Mesenchymal stem cell (in vitro differentiated cells and primary cell): ENCODE measurements at places on chromosomes 1 and 21.
A peak's percentile ranks its signal among the peaks of the same experiment; 100 is the strongest.

DNA sequence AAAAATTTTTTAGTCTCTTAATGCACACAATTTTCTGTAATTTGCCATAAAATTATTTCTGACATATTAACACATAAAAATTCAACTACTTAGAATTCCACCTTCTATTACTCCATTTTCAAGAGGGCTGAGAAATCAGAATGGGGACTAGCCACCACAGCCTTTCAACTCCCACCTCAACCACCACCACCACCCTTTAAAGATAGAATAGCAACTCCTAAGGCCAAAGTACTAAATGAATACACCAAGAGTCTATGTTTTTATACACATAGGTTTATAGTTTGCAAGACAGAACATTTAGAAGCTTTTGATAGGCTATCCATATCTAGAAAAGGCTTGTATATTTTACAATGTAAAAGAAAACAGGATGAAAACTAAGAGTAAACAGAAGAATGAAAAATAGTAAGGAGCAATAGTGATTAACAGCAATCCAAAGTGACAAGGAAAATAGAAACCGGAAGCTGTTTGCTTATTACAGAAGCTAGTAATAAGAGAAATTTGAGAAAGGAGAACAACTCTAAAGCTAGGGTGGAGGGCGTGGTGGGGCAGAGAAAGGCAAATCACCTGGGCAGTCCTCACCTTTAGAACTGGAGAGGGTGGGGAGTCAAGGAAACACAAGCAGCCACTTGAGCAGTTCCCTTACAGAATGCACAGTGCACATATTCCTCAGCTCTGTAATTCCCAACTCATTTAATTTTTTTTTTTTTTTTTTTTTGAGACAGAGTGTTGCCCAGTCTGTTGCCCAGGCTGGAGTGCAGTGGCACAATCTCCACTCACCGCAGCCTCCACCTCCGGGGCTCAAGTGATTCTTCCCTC lies 27.7 kb downstream of the EPS15 start:
- DNase-seq, result no peak

DNA sequence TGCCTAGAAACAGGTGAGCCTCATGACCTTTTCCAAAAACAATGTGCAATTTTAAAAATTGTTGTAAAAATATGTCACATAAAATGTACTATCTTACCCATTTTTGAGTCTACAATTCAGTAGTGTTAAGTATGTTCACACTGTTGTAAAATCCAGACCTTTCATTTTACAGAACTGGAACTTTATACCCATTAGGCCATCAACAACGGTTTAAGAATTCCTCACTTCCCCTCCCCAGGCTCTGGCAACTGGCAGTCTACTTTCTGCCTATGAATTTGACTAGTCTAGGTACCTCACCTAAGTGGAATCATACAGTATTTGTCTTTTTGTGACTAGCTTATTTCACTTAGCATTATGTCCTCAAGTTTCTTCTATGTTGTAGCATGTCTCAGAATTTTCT lies 8.6 kb downstream of the CTSE start:
- no peak for DNase-seq

DNA sequence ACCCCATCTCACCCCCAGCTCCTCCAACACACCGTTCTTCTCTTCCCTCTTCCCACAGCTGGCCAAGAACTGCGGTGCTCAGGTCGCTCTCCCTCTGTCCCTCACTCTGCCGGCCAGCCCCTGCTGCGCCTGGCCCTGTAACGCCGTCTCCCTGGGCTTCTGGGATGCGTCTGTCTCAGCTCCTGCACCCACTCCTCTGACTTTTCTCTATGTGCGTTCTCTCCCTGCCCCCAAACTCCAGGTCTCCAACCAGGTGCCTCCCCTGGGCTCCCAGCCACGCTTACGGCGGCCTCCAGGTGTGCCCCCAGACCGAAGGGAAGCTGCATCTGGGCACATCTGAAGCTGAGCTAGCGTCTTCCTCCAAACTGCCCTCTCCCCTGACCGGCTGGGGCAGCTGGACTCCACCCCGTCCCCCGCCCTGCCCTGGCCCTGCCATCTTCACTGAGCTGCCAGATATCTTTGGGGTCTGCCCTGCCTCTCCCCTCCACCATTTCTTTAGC lies 2.6 kb downstream of the KRTAP10-12 start:
- no peak for DNase-seq

- peak; percentile 42 for DNase-seq
Measured at GRCh38 chr21:14737922-14738321, 191.8 kb upstream of the SAMSN1 start.
